ENCODE measurements at places on chromosomes 4 and X.

GRCh38 chrX:45424326-45424725 is 223.7 kb upstream of the DIPK2B start:
- no peak for DNase-seq

- DNase-seq = no peak
These were observed 882.6 kb downstream of the TRIML1 start for GRCh38 chr4:189021831-189022230.

DNA sequence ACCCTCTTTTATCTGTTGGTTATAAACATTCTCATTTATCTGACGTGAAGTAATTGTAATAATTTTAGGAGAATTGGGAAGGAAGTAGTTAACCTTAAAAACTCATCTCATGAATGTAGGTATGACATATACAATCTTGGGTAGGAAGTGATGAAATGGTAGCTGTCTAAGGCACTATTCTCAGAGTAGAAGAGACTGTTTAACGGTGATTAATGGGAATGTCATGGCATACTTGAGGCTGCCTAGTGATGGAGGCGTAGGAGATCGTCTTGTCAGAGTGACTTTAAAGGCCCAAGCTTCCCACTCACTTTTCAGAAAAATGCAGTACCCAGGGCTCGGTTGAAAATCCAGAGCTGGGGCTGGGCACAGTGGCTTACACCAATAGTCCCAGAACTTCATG is 19.4 kb upstream of the AGA start:
- DNase-seq = no peak

DNA sequence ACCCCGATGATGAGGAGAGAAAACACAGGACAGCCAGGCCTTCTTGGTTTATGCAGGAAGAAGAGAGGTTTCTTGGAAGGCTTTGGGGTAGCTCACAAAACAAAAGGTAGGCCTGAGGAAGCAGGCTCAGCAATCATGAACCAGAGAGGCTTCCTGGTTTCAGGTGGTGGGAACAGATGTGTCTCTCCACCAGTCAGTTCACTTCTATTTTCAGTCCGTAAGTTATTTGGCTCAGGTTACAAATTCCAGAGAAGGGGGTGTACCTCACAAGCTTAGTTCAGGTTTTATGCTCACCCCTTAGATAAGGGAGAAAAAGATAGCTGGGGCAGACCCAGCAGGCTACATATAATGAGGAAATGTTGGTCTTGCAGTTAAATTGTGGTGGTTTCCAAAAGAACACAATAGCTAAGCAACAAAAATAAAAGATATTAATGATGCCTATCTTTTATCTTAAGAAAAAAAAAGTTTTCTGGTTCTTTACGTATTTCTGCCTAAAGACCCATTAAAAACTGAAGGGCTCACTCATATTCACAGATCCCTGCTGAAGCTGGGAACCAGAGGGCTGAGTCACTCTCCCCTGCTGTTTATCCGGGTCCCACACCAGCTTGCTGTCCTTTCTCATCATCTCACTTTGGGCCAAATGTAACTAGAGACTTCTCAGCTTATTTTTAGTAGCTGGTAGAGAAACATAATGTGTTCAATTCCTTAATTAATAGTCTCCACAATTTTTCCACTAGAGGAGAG is 177.0 kb downstream of the CAMK2D start:
- no peak for DNase-seq

GRCh38 chrX:123610915-123611314 is 121.9 kb downstream of the THOC2 start:
- no peak for DNase-seq

DNA sequence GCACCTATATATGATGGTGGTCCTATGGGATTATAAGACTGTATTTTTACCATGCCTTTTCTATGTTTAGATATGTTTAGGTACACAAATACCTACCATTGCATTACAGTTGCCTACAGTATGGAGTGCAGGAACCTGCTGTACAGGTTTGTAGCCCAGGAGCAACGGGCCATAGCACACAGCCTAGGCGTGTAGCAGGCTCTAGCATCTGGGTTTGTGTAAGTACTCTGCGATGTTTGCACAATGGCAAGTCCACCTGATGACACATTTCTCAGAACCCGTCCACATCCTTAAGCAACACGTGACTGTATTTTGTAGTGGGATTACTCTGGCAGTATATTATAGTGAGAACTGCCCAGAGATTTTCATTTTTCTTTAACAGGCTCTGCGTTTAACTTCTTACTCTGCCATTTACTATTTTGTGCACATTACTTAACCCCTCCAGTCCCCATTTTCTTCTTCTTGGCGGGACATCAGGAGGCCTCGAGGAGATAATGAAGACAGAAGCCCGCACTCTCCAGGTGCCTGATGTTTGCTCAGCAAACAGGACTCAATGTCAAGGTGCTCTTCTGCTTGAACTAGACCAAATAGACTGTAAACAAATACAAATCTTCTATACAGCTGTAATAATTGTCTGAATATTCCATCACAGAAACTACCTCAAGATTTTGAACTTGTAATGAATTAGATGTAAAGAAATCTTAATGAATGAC is 102.0 kb upstream of the PDLIM3 start:
- DNase-seq = no peak

DNA sequence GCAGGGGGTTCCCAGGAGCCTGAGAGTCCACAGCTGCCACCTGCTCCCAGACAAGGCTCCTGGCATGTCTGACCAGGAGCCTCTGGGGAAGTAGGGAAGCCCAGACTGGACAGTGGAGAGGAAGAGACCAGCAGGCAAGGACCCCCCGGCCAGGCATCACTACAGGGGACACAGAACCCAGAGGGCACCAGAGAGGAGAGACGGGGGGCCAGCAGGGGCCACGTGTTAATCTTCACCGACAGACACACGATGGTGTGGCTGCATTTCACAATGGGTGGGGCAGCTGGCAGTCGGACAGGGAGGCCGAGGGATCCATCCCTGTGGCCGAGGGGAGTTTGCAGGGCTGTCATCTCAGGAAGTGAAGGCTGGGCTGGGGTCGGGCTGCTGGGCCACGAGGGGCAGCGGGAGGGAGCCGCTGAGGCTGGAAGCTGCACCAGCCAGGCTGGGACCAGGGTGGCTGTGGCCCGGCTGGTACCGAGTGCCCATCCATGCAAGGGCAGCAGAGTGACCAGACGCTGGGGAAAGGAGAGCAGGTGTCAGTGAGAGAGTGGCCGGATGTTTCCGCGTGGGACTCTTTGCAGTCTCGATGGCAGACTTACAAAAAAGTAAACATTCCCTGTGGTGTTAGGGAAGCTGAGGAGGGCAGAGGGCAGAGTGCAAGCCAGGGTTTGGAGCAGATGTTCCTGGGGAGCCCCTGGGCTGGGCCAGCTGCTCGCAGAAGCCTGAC is 4.7 kb downstream of the PDE6B start:
- DNase-seq = no peak

DNA sequence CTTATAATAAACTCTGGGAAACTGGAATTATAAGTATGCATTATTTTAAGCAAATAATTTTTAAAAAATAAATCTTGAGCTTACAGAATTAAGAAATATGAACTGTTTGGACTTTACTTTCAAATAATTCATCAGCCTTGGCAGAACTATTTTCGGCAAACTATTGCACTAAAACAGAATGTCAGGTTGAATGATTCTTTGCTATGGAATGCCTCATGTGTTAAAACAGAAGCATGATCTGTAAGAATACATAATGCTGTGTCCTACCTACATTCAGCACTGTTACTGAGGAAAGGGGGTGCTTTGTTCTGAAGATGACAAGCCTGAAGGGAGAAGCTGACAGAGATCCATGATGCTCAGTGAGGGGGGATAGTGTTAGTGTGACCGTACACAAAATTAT is 55.6 kb upstream of the EXOC1L start:
- no peak for DNase-seq

DNA sequence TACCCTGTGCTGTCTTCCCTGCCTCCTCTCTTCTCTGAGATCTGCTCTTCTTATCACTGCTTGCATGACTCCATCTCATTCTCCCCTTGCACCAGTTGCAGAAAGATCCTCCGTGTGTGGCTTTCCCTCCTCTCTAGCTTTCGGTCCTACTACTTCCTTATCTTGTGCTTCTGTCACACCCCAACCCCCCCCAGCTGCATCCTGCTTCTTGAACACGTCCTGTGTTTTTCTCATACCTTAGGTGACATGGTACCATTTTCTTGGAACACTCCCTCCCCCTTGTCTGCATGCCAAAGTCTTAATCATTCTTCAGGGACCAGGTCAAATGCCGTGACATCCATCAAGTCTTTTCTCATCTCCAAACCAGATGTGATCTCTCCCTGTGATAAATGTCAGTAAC is 46.4 kb downstream of the FHL1 start:
- DNase-seq = no peak

DNA sequence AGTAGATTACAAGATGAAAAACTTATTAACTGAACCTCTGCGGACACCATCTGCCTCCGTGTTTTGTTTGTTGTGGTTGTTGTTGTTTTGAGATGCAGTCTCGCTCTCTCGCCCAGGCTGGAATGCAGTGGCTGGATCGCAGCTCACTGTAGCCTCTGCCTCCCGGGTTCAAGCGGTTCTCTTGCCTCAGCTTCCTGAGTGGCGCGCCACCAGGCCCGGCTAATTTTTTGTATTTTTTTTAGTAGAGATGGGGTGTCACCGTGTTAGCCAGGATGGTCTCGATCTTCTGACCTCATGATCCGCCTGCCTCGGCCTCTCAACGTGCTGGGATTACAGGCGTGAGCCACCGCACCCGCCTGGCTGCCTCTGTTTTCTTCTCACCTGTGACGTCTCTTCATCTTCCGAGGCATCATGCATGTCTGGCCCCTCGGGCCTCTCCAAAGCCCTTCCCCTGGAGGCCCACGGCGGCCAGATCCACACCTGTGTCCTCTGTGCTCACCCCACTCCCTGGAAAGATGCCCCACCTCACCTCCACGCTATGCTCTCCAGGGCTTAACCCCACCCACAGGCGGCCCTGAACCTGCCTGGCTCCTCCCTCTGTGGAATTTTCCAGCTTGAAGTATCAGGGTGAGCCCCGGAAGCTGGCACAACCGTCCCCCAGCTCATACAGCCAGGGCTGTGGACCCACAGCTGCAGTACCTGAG is 77.0 kb upstream of the MXD4 start:
- DNase-seq = no peak

DNA sequence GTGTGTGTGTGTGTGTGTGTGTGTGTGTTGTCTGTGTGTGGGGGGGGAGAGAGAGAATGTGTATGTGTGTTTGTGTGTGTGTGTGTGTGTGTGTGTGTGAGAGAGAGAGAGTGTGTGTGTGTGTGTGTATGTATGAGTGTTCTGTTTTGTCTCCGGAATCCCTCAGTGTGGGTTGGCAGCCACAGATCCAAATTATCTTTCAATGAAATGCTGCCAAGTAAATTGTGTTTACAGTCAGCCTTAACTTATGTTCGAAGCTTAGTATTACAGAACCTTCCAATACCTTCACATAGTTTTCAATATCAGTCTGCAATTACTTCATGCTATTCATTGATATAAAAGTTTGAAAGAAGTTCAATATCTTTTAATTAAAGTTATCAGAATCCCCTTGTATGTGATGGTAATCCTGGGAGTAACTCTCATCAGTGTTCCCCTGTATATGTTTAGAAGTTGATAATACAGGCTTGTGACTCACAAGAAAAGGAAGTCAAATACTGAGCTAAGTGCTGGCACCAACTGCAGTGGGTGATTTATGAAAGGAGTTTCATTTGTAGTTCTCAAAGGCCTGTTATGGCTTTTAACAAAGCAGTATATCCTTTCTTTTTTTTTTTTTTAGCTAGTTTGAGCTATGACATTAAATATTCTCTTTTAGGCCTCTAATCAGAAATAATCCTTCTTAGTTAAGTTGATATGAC is 51.6 kb upstream of the HTR2C start:
- no peak for DNase-seq

GRCh38 chrX:119833905-119834304 is 18.9 kb downstream of the UPF3B start:
- no peak for DNase-seq

GRCh38 chrX:8668813-8669212 is 63.1 kb downstream of the ANOS1 start:
- no peak for DNase-seq

- DNase-seq = no peak
These were observed 151.3 kb upstream of the TTC29 start for GRCh38 chr4:147096667-147097604.

GRCh38 chr4:138320831-138321230 is 78.7 kb upstream of the SLC7A11 start:
- DNase-seq = no peak

GRCh38 chrX:103729015-103729414 is 18.3 kb downstream of the TMEM31 start:
- no peak for DNase-seq

DNA sequence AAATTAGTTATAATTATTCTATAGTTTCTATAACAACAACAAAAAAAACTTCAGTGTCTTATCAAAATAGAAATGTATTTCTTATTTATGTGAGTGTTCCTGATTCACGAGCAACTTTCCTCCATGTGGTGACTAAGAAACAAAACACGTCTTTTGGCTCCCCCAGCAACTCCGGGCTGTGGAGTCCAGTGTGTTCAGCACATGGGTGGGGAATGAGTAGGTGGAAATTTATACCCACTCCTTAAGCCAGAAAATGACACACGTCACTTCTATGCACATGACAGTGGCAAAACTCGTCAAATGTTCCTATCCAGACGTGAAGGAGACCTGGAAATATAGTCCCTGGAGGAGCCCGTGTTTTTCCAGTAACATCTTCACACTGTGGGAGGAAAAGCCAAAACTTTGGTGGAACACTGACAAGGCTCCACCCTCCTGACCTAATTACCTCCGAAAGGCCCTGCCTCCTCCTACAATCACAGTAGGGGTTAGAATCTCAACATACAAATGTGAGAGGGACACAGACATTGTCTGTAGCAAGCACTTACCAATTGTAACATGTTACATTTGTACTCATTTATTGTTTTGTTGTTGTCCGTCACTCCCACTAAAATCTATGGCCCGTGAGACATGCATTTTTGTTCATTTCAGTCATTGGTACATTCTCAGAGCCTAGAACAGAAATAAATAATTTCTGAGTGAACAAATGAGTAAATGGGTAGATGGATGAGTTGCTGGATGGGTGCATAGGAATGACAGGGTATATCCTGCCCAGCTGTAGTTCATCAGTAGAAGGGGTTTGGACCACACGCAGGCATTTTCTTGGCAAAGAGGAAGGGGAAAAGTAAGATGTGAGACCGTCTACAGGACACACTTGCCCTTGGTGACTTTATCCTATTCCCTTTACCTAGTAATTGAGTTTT is 605.8 kb upstream of the TENM3 start:
- DNase-seq = no peak

- no peak for DNase-seq
These were observed 5.0 kb upstream of the SDAD1 start for GRCh38 chr4:75995727-75996126.

Data from stimulated activated CD4-positive, alpha-beta T cell treated with anti-CD3 and anti-CD28 coated beads, Interleukin-12 subunit alpha, Interleukin-12 subunit beta, amount 100 ng/mL, for 24 hours (primary cell).